ENCODE measurements at places on chromosomes 16 and 17.

GRCh38 chr16:67530013-67530939, 1.6 kb downstream of the RIPOR1 start:
- DNase-seq = no peak

- DNase-seq = no peak
Measured at GRCh38 chr17:31279401-31279800, 17.6 kb downstream of the OMG start.

GRCh38 chr17:75319904-75320691, 30.9 kb upstream of the SLC25A19 start:
- no peak for DNase-seq

GRCh38 chr17:21602176-21602575, 90.1 kb upstream of the KCNJ18 start:
- no peak for DNase-seq

DNA sequence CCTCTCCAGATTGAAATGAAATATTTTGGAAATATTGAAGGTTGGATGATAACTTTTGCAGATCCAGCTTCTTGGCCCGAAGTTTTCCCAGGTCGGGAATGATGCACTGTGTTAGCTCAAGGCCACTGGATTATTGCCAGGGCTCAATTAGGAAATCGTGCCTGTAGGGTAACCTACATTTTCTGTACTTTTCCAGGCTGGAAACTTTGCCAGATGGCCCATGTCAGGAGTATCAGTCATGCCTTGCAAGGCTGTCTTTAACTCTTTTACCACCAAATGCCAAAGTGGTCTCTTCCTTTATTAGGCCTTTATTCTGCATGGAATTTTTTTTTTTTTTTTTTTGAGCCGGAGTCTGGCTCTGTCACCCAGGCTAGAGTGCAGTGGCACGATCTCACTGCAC, 8.9 kb upstream of the SEC14L1 start:
- no peak for DNase-seq

- DNase-seq = no peak
Measured at GRCh38 chr16:55899857-55900256, 24.7 kb upstream of the CES5A start.

DNA sequence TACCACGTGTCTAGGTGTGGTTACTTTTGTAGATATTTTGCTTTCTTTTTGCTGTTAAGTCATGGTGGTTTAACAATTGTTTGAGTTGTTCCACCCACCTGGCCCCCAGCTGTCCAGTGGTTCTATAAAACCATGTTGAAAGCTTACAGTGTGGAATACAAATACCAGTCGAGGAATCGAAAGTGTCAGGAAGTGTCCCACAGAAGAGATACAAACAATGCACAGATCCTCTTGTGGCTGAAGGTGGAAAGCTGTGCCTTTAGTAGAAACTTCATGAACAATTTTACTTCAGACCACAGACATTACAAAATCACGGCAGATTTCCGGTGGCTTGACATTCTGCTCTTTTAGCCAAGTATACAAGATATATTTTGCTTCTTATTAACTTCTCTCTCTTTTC, 782.4 kb upstream of the SOX9 start:
- DNase-seq = no peak

DNA sequence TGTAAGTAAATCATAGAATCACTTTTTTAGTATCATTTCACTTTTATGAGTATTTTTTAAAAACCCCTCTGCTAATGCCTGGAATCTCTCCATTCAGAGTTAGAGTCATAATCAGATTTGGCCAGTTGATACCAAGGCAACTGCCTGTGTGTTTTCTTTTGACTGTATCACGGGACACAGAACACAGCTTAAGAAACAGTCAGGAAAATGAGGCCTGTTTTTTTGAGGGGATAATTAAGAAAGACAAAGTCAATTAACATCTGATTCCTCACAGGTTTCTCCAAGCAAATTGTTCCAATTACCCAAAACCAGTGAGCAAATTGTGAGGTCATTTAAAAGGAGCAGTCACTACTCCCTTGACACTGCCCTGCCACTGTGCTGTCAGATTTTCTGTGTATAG, 944.5 kb upstream of the SOX9 start:
- DNase-seq = peak; percentile 27

DNA sequence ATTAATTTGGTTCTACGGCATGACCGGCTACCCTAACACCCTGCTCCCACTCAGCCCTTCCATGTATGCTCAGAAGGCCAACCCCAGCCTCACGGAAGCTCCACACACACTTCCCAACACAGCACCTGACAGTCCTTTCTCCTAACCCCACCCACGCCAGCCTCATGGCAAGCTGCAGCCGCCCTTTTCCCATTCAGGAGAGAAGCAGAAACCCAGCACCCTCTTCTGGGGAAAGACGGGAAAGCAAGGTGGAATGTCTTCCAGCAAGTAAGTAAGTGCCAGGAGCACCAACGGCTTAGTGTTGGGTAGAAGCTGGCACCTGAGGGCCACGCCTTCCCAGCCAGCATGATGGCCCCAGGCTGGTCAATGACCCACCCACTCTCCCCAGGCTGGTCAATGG, 32.1 kb downstream of the ABR start:
- peak; percentile 28 for DNase-seq

DNA sequence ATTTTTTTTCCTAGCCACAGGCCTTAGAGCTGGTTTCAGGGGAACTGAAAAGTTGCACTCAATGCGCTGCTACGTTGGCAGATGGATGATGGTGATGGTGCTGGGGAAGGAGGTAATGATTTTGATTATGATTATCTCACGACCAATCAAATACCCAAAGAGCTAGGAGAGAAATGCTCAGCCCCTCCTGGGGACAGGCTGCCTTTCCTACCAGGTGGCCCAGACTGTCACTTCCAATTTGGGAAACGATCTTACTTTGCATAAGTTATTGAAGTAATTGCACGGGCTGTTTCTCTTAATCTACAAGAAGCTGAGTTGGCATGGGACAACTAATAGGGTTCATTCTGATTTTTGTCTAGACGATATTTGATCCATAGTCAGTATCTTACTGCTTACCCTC, 379.7 kb upstream of the EEF2KMT start:
- no peak for DNase-seq

- DNase-seq = peak; percentile 15
Measured at GRCh38 chr17:7435676-7436555, 681 bp downstream of the TMEM102 start.

DNA sequence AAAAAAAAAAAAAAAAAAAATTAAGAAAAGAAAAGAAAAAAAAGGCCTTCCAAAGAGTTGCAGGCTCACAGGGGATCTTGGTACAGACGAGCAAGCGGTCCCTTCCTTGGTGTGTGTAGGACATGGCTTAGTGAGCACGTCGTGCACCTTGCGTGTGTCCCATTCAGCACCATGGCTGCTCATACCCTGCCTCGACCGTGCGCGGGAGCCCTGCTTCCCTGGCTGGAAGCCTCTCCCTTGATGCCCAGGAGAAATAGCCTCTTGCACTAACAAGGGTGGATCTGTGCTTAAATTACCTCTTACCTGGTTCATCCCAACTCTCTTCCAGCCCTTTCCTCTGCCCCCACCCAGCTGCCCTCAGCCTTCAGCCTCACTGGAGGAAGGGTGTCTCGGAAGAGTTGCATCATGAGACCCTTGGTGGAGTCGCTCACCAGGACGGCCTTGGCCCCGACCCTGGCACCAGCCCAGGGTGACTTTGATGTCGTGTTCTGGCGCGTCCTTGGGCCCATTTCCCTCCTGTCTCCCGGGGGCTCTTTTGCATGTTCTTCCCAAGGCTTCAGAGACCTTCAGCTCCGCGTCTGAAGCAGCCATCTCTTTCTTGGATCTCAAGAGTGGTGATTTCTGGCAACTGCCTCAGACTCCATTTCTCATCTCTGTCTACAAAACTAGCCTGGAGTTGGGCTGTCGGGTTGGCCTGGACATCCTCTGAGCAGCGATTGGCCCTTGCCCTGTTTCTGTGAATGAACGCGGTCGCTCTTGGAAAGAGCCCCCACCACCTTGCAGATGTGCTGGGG, 127.2 kb downstream of the CMIP start:
- DNase-seq = no peak

DNA sequence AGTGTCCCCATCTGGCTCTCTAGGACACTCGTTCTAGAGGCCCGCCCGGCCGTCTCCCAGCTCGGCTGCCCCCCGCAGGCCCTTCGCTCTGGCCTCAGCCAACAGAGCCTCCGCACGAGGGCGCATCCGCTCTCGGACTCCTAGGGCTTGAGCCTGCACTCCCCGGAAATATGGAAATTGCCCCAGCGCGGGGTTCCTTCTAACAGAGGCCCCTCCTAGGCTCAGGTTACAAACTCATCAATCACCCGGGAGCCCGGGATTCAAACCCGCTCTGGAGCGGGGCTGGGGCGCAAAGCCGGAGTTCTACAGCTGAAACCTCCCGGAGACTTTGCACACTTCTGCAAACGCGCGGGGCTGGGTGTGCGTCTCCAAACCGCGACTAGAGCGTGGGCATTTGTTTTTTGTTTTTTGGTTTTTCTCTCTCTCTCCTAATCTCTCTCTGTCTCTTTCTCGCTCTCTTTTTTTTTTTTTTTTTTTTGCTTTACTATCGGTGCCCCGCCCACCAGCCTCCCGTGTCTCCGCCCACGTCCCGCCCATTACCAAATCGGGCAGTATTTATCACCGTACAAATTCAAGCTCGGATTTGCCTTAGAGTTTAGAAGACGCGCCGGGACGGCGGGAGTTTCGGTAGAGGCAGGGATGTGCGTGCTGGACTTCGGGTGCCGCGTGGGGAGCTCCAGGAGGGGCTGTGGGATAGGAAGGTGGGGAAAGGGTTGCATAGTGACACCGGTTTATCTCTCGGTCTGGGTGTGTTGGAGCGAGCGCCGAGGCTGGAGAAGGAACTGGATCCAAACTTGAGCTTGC, 2.4 kb upstream of the FOXL1 start:
- DNase-seq = no peak

- no peak for DNase-seq
Measured at GRCh38 chr17:83067071-83067717, 12.2 kb upstream of the METRNL start.

GRCh38 chr17:45251931-45252330, 10.0 kb downstream of the SPATA32 start:
- no peak for DNase-seq

DNA sequence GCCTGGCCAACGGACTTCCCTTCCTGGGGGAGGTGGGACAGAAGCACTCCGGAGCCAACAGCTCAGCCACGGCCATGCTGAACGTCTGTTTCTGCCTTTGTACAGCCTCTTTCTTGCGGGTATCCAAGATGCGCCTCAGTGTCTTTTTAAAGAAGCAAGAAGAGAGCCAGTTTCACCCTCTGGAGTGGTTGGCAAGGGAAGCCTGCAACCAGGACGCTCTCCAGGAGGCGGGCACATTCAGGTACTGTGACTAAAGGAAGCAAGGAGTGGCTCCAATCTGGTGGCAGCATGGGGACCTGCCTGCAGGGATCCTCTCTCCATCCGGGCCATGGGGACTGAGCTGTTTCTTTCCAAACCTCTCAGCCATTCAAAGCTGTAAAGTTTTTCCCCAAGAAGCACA, 60.6 kb upstream of the ENDOV start:
- no peak for DNase-seq

DNA sequence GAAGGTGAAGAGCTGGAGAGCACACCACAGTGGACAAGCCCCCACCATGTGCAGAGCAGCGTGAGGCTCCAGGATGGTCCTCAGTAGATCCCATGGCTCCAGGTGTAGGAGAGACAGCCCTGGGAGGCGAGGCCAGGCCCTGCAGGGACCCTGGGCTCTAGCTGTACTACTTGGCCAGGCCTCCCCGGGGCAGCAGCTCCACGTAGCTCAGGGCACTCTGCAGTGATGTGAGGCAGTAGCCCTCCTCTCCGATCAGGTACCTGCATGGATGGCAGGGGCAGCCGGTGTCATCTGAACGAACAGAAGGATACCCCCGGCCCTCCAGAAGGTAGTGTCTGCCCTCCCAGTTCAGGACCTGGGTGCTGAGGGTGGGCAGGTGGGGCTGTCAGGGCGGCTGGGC, 6.2 kb upstream of the SPATA2L start:
- DNase-seq = no peak

DNA sequence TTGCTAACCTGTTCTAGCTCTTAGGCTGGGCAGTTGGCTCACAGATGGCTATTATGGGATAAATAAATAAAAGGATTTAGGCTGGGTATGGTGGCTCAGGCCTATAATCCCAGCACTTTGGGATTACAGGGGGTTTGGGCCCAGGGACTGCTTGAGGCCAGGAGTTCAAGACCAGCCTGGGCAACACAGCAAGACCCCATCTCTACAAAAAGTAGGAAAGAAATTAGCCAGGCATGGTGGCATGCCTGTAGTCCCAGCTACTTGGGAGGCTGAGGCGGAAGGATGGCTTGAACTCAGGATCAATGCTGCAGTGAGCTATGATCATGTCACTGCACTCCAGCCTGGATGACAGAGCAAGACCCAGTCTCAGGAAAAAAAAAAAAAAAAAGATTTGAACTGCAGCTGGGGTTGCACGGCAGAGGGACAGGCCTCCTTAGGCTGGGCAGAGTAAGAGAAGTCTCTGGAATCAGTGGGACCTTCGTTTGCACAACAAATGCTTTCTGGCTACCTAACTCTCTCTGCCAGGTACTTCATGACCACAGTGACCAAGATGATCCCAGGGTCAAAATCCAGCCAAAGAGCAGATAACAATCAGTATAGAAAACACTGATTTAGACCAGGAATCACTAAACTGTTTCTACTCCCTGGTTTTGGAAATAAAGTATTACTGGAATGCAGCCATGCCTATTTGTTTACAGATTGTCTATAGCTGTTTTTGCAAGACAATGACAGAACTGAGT, 6.8 kb downstream of the RUSF1 start:
- DNase-seq = no peak

GRCh38 chr16:17206712-17207111, 264.0 kb downstream of the XYLT1 start:
- no peak for DNase-seq

DNA sequence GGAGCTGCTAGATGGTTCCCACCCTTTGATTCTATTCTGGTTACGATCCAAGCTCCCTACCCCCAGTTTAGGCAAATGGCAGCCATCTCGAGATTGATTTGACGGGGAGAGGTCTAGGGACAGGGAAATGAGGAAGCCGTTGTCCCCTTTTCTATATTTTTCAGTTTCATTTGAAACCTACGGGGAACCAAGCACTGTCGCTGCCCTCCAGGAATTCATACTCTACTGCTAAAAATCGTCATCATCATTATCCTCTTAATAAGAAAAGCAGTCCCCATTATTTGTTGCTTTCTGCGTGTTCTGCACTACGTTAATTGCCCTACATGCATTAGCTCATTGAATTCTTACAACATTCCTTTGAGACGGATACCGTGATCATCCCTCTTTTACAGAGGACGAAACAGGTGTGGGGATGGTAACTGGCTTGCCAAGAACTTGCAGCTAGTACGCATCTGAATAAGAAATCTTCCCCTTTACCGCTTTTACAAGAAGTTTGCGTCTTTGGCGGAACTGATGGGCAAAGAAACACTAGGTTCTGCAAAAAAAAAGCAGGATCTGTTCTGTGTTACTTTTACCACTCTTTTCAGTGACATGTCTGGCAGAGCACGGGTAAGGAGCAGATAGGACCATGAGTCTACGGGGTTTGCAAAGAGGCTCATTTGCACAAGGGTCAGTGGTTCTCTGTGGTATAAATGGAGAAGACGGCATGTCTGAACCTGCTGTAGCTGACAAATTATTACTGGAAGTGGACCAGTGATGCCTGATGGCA, 1.1 kb downstream of the CCP110 start:
- DNase-seq = no peak

DNA sequence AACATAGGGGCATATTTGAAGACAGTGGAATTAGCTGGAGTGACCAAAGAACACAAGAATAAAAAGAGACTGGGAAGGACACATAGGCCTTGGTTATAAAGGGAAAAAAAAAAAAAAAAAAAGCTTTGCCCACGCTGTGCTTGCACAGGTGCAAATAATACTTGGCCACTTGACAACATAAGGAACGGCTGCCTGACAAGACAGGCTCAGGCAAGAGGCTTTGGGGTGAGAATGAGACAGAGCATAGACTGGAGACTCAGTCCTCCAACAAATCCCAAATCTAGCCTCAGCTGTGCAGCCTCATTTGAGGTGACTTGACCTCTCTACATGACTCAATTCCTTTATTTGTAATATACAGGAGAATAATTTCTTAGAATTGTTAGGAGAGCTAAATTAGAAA, 332.8 kb upstream of the DYNLRB2 start:
- no peak for DNase-seq
